ENCODE measurements at places on chromosomes 4 and X.

GRCh38 chrX:113726898-113727297 lies 857.0 kb upstream of the HTR2C start:
- DNase-seq, result no peak

GRCh38 chr4:24003926-24004325 lies 114.1 kb upstream of the PPARGC1A start:
- DNase-seq, result no peak

GRCh38 chrX:38578167-38578566 lies 16.8 kb downstream of the TSPAN7 start:
- DNase-seq, result no peak

DNA sequence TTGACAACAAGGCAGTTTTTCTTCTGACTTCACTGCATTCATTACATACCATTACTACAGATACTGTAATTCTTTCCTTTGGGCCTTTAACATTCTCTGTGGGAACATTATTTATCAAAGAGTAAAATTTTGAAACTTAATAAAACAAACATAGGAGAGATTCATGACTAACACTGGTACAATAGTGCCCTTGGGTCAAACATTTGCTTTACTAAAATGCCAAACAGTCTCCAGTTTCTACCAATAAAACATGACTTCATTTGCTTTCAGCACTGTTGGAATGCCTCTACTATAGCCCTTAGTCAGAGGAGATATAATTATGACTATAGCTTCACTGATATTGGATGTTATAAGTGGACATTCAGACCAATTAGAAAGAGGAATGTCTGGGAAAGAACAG lies 481.5 kb downstream of the PACRGL start:
- no peak for DNase-seq

DNA sequence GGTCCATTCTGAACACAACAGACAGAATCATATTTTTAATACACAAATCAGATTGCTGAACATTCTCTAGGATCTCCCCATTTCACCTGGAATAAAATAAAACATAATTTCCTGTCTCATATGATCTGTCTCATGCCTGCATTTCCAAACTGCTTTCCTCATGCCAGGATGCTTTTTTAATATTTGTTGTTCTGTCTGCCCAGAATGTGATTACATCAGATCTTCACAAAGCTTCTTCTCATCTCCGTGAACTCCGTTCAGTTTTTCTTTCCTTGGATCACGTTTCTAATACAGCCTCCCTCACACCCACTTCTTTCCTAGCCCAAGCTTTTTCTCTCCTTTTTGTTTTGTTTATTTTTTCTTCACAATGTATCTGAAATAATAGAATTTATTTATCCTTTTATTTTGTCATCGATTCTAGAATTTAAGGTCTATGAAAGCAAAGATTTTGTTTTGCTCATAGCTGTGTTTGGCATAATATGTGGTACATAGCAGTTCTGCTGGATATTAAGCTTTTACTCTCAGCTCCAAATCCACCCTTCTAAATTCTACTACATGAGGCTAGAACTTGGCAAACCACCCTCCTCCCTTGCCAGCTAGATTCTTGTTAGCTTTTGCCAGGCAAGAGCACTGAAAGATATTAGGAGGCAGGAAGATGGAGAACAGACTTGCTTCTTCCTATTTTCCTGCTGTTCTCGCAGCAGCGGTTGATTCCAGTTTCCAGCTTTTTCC lies 165.5 kb upstream of the SLIT2 start:
- no peak for DNase-seq

Measured in HTR-8/SVneo (cell line).